Heart right ventricle (tissue), 16 donors: ENCODE measurements at places on chromosomes 11 and 22.

- no peak for DNase-seq
These were observed 1.4 kb downstream of the SLC5A1 start for GRCh38 chr22:32044477-32044876.

- no peak for DNase-seq
These were observed 6.0 kb downstream of the VSIG2 start for GRCh38 chr11:124745835-124746620.

- DNase-seq = no peak
These were observed 14.6 kb upstream of the SERGEF start for GRCh38 chr11:18027475-18027874.

DNA sequence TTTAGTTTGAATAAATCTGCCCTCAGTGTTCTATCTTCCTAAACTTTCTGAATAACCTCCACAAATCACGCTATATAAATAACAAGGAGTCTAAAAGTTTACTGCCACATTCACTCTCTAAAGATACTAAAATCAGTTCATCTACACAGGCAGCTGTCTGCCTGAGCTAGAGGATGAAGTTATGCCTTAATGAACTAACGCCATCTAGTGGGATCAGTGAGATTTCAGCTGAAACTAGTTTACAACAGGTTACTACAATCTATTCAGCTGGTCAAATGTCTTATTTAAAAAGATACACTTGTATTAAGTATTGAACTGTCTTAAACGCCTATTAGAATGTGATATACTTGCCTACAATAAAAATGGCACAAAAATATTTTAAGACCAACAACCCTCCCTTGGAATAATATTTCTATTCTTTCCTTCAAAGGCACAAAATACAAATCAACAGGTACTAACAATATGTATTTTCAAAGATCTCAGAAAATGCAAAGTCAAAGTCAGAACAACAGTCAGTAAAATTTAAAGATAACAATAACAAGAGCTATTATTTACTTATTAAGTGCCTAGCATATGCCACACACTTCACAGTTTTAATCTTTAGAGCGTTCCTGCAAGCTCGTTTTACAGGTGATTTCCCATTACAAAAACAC is 84.1 kb downstream of the LARGE2 start:
- peak; percentile 47 for DNase-seq

GRCh38 chr11:78176605-78177141 is 11.8 kb downstream of the KCTD21 start:
- DNase-seq = no peak

DNA sequence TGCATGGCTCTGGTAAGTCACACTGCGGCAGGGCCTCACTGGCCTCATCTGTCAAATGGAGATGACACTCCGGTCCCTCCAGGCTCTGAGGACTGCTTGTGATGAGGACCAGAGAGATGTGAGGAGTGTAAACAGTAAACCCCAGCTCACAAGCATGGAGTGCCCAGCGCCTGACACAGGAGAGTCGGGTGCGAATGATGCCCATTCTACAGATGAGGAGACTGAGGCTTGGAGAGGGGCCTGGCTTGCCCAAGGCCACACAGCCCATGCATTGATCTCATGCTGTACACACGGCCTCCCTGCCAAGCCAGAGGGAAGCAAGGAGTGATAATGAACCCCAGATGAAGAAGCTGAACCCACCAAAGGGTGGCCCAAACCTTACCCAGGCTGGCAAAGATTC is 37.2 kb downstream of the ELFN2 start:
- no peak for DNase-seq

- DNase-seq = no peak
These were observed 94.1 kb upstream of the SC5D start for GRCh38 chr11:121198491-121198890.

DNA sequence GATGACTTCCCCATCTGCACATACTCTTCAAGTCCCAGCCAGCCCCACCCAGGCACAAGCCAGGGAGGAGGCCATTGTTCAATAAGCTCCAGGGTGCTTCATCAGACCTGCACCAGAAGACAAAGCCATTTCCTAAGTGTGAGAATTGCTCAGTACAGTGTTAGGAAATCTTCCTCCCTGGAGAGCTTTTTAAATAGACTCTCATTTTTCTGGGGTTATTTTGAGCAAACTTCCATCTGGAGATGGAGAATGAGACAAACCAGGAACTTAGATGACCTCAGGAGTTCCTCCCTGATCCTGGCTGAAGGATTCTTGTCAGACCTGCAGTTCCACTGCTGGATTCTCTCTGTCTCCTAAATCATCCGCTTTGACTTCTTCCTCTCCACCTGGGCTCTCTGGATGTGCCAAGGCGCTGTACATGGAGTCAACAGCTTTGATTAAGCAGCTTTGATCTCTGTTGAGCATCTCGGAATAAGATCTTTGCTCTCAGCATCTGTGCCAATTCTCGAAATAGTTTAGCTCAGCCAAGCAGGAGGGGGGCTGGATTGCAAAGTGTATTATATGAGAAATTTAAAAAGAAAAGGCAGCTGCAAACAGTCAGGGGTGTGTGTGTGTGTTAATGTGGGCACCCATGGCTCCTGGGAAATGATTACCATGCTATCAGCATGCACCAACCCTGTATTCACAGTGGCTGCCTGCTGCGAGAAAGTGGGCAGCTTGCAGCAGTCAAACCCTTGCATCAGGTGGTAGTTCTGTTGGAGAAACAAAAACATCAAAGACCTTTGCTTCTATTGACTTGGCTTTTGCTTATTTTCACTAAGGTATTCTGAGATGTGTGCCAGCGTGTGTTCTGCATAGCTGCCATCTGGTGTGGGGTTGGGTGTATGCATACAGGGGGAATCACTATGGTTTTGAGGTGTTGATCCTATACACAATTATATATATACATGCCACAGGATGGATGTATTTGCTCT is 70.2 kb upstream of the NAV2 start:
- DNase-seq = no peak

- DNase-seq = peak; percentile 52
These were observed 7.7 kb downstream of the SLC37A2 start for GRCh38 chr11:125070699-125071254.

- DNase-seq = no peak
These were observed 25.0 kb downstream of the MN1 start for GRCh38 chr22:27776650-27776958.

GRCh38 chr11:57588046-57588710 is 9.3 kb upstream of the SERPING1 start:
- DNase-seq = no peak

DNA sequence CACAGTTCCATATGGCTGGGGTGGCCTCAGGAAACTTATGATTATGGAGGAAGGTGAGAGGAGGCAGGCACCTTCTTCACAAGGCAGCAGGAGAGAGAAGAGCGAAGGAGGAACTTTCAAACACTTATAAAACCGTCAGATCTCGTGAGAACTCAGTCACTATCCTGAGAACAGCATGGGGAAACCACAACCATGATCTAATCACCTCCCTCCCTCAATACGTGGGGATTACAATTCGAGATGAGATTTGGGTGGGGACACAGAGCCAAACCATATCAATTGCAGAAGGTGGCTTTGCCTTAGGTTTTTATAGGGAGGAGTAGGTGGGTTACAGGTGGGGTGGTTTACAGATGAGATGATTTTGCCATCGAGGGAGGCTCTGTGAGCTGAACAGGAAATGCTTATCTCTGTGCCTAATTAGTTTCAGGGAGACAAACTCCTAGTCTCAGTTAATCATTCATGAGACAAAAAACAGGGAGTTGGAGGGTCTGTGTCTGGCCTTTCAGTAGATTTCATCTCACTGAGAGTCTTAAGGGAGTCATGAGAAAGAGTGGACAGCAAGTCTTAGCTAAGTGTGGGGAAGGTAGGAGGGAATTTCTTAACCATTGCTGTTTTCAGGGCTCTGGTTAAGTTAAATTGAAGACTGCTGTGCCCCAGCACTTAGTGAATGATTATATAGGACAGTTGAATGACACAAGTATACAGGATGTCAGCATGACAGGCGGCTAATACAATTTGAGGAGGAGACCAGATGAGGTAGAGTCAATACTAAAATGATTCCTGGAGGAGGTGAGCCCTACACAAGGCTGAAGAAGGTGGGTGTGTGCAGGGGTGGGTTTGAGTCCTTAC is 47.7 kb downstream of the CWC15 start:
- no peak for DNase-seq

GRCh38 chr22:22201185-22201929 is 43.2 kb upstream of the VPREB1 start:
- peak; percentile 50 for DNase-seq

GRCh38 chr11:92130421-92130831 is 94.2 kb upstream of the FAT3 start:
- no peak for DNase-seq

DNA sequence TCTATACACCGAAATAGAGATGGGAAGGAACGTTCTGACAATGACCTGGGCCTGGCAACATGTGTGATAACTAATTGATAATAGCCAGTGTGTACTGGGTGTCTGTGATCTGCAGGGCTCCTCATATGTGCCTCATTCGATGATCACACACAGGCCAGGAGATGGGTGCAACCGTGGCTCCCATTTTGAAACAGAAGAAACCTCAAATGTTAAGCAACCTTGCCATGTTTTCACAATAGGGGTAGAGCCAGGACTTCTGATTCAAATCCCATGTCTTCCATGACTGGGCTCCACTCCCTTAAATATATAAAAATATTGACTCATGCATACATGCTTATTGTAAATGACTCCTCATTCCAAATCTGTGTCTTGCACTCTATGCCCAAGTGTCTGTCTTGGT is 11.1 kb downstream of the APOL3 start:
- no peak for DNase-seq

- DNase-seq = no peak
These were observed 132.0 kb downstream of the BUD13 start for GRCh38 chr11:116640641-116641402.

DNA sequence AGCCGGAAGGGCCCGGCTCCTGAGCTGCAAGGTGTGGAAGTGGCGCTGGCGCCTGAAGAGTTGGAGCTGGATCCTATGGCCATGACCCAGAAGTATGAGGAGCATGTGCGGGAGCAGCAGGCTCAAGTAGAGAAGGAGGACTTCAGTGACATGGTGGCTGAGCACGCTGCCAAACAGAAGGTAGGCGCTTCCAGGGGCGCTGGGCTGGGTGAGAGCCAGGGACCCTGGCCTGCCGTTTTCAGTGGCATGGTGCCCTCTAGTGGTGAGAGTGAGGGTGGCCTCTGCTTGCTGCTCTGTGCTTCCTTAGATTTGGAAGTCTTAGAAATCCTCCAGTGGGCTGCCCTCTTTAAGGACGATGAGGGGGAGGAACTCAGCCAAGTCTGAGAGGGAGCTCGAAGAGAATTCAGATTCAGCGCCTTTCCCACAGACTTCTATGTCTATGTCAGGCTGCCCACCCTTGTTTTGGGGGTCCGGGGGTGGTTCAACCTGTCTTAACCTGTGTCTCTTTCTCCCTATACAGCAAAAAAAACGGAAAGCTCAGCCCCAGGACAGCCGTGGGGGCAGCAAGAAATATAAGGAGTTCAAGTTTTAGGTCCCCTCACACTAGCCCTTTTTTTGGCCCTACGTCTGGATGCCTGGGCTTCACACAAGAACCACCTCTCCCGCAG is 1.8 kb upstream of the PACS1 start:
- DNase-seq = peak; percentile 70

DNA sequence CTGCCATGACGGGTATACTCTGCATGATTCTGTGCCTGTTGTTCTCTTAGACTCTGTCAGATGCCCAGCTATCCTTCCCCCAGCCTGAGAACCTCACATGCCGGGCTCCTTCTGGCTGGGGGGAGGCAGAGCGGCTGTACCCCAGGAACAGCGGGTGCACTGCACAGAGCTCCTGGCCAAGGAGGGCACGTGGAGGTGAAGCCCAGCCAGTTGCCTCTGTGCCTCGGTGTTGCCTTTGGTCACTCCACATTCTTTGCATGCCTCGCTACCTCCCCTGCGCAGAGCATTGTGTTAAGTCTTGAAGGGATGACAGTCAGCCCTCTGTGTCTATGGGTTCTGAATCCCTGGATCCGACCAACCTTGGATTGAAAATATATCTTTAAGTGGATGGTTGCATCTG is 77.7 kb downstream of the FEZ1 start:
- no peak for DNase-seq

- no peak for DNase-seq
These were observed 9.6 kb downstream of the CYB561A3 start for GRCh38 chr11:61352038-61352437.

GRCh38 chr11:117875382-117876058 is 938 bp downstream of the FXYD6 start:
- no peak for DNase-seq

- no peak for DNase-seq
These were observed 65.5 kb upstream of the CHORDC1 start for GRCh38 chr11:90288212-90288821.

DNA sequence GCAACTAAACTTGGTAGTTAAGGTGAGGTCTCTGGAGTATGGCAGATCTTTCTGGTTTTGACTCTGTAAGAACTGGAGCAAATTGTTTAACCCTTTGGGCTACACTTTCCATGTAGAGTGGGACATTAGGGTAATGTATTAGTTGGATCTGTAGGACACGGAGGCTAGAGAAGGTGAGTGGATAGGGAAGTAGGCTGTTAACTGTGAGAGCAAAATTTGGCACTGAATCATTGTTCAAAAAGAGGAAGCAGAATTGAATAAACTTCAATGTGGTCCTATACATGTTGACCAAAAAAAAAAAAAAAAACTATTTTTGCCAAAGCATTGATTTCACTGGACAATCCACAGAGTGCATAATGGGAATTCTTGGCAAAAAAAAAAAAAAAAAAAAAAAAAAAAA is 370.2 kb upstream of the CHORDC1 start:
- no peak for DNase-seq

DNA sequence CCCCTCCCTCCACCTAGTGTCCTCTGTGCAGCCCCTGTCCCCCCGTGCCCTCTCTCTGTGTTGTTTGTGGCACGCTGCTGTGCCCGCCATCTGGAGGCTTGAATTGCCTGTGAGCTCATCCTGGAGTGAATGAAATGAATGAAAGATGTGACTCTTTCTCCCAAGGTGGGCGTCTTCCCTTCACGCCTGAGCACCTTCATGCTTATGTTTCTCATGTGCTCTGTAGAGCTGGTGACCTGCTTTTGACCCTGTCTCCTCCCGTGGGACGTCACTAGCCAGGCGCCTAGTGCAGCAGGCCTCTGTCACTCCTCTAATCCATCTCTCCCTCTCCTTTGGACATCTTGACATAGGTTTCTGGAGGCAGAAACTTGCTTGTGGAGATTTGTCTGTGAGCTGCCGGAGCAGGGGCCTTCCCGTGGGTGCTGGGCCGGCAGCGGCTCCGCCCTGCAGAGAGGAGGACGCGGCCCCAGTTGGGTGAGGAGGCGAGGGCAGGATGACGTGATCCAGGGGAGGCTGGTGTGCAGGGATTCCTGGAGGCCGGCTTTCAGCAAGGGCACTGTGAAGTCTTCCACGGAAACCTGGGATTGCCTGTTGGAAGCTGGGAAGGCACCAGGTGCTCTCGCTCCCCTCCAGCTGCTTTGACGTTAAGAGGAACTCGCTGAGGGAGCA is 40.6 kb downstream of the MUC6 start:
- no peak for DNase-seq
